ENCODE measurements at places on chromosomes 13 and 19.

DNA sequence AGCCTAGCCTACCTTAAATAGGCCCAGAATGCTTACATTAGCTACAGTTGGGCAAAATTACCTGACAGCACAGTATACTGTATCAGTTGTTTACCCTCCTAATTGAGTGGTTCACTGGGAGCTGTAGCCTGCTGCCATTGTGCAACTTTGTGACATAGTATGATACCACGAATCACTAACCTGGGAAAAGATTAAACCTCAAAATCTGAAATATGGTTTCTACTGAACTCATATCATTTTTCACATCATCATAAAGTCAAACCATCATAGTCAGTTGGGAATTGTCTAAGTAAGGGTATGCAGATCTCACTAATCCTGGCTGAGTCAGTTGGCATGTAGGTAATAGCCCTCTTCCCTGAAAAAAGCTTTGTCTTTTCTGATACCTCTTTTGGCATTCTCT is 9.2 kb downstream of the PAN3 start:
- DNase-seq: no peak

- no peak for DNase-seq
Observed at GRCh38 chr19:56383826-56384605, 9.3 kb downstream of the ZNF582 start.

DNA sequence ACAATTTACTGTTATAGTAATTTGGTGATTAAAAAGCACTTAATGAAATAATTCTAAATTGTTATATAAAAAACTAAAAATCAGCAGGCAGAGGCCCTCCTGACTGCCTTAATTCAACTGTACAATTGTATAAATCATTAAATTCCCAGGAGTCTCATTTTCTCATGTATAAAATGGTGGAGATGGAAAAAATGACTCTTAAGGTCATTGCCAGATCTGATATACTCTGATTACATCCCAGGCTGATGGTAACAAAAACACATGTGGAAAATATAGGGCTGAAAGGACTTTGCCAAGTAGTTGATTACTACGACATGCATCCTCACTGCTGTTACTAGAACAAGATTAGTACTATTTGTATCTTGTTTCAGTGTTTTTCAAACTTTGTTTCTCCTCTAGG is 1020.0 kb upstream of the SLC10A2 start:
- DNase-seq: no peak

- DNase-seq: no peak
Observed at GRCh38 chr13:34618654-34619053, 323.4 kb upstream of the NBEA start.

- no peak for DNase-seq
Observed at GRCh38 chr19:58350871-58351557, 2.3 kb downstream of the A1BG start.

GRCh38 chr13:27043013-27043412 is 128.6 kb downstream of the USP12 start:
- DNase-seq: no peak

GRCh38 chr19:14473978-14474578 is 1.1 kb downstream of the PTGER1 start:
- no peak for DNase-seq

GRCh38 chr13:110978390-110978789 is 63.5 kb upstream of the ANKRD10 start:
- DNase-seq: no peak

DNA sequence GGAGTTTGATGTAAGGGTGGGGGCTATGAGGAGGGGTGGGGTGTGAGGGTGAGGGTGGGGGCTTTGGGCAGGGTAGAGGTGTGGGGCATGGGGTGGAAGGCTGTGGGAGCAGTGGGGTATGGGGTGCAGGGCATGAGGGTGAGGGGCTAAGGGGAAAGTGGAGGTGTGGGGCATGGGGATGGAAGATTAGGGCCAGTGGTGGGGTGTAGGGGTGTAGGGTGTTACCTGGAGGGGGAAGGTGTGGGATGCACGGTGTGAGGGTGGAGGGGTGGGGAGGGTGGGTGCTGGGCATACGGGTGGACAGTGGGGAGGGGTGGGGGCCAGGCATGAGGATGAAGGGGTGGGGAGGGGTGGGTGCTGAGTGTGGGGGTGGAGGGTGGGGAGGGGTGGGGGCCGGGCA is 22.9 kb upstream of the RASA3 start:
- DNase-seq: no peak
